ENCODE measurements at places on chromosomes 4 and X.

- peak; percentile 16 for DNase-seq
Measured at GRCh38 chr4:48173056-48173991, 39.3 kb upstream of the TXK start.

DNA sequence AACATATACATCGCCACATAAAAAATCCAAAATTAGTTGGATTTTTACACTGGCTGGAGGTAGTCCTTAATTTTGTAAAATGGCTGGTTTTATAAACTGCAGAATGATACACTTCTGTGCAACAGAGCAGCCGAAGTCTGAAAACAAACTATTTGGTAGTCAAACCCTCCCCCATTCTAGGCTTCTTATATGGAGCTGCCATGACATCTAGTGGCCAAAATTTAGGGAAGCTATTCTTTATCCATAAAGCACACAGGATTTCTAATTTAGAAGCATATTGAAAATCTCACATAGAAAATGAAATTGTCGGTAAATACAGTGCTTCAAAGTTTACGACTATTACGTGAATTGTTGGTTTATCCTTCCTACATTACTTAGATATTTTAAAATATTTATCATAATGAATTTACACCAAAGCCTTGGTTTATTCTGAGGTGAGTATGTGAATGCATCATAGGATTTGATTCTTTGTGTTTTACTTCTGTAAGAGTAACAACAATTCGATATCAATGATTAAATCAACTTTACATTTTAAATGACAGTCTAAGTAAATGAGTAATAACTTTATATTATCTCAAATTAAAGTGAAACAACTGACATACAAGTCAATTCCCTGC lies 113.4 kb upstream of the FAM241A start:
- peak; percentile 86 for DNase-seq

GRCh38 chr4:4437798-4438470 lies 51.0 kb downstream of the NSG1 start:
- DNase-seq = no peak

- DNase-seq = no peak
Measured at GRCh38 chr4:165398570-165398969, 19.8 kb downstream of the CPE start.

GRCh38 chrX:40061005-40061404 lies 36.8 kb downstream of the BCOR start:
- no peak for DNase-seq

GRCh38 chr4:113678641-113679040 lies 82.9 kb downstream of the CAMK2D start:
- no peak for DNase-seq

DNA sequence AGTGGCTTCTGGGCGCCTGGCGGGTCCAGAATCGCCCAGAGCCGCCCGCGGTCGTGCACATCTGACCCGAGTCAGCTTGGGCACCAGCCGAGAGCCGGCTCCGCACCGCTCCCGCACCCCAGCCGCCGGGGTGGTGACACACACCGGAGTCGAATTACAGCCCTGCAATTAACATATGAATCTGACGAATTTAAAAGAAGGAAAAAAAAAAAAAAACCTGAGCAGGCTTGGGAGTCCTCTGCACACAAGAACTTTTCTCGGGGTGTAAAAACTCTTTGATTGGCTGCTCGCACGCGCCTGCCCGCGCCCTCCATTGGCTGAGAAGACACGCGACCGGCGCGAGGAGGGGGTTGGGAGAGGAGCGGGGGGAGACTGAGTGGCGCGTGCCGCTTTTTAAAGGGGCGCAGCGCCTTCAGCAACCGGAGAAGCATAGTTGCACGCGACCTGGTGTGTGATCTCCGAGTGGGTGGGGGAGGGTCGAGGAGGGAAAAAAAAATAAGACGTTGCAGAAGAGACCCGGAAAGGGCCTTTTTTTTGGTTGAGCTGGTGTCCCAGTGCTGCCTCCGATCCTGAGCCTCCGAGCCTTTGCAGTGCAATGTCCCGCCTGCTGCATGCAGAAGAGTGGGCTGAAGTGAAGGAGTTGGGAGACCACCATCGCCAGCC lies at the start of gene ATOH1:
TSS of gene ATOH1 (plus strand) at position 422 of the 663 bp plus-strand sequence. CDS start at position 596, 174 bp downstream.
- no peak for DNase-seq

DNA sequence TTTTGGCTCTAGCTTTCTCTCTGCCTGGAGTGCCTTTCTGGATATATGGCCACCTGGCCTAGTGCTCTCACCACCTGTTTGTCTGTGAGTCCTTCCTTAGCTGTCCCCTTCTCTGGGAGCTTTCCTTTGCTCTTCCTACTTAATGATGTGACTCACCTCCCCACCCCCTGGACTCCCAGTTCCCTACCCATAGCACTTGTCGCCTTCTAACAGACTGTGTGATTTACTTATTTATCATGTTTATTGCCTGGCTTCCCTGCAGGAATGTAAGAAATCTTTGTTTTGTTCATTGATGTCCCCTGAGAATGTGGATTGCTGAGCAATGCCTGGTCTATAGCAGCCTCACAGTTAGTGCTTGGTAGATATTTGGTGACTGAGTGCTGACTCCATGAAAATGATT lies 18.9 kb downstream of the ADD1 start:
- DNase-seq = no peak

- no peak for DNase-seq
Measured at GRCh38 chr4:113973345-113973744, 6.1 kb downstream of the ARSJ start.
